ENCODE measurements at places on chromosomes 5 and 9.

GRCh38 chr5:40404613-40405012 is 275.1 kb upstream of the PTGER4 start:
- no peak for DNase-seq

- peak; percentile 41 for DNase-seq
Measured at GRCh38 chr5:129459777-129460671, at the start of gene ADAMTS19. Gene ADAMTS19 (plus strand): TSS chr5:129460298. CDS start chr5:129460392, 94 bp downstream.

GRCh38 chr5:127840198-127840524 is 137.0 kb downstream of the CCDC192 start:
- no peak for DNase-seq

- peak; percentile 42 for DNase-seq
Measured at GRCh38 chr5:126015235-126016181, 407.7 kb upstream of the GRAMD2B start.

DNA sequence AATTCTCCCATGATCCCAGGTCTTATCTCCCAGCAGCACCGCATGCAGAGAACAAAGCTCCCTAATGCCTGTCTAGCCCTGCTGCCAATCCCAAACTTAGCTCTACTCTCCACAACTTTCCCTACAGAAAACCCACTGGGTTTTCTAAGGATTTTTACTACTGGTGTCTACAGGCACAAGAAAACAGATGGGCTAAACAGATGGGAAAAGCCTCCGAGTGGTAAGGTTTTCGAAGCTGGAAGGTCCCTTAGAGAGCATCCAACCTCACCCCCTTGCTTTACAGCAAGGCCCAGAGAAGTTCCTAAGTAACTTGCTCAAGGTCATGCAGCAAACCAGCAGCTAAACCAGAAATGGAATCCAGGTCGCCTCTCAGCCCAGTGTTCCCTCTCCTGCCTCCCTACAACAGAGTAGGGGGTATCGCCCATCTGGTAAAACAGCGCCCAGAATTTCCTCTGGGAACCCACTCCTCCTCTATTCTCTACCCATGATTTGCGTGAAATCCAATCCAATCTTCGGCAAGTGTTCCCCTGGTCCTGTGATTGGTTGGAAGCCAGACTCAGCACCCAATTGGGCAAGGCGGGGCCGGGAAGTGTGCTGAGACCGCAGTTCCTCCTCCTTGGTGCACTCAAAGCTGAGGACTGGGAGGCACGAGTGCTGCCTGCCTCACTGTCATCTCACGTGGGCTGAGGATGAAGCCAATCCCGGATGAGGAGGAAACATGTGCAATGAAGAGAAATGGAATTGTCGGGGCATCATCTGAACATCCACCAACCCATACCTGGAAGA is 20.8 kb downstream of the CPLX2 start:
- no peak for DNase-seq

DNA sequence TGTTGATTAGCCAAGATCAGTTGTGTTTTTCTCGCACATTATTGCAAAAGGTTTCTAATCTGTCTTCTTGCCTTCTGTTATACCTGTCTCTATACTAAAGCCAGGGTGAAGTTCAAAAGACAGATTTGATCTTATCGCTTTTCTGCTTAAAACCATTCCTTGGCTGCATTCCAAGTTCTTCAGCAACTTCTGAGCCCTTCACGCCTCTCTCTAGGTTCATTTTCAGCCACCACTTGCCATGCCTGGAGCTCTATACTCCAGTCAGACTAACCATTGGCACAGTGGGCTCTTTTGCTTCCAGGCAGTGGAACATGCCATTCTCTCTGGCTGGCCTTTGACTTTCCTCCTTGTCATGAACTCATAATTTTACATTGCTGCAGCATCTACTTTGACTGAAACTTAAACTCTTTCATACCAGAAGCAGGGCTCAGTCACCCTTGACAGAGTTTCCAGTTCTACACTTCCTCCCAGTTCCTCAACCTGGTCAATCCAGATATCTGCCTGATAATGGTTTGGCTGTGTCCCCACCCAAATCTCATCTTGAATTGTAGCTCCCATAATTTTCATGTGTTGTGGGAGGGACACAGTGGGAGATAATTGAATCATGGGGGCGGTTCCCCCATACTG is 114.4 kb downstream of the SLC12A2 start:
- DNase-seq: no peak

DNA sequence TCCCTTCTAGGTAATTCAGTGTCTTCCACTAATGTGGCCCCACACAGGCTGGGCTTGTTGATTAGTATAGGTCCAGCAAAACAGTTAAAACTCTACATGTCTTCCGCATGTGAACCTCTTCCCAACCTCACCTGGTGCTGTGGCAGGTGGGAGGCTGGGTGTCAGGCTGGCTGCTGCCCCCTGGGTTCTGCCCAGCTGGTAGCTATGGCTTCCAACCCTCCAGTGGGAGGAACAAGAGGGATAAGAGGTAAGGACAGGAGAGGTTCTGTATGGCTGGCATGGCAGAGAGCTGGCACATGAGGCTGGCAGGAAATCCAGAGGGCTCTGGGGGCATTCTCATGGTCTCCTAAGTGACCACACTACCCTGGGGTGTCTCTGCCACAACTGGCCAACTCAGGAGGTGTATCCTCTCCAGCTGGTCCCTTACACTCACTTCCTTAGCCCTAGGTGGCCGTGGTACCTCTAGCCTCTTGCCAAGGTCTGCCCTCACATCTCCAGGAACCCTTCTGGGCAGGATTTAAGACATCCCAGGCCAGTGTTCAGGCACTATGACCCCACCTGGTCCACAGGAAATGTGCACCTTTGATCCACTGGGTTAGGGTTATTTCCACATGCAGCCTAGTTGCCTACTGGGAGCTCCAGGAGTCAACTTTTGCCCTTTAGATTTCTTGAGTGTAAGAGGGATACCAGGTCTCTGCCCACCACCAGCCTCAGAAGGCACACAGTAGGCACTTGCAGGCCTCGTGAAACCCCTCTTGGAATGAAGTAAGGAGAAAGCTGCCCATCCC is 41.7 kb downstream of the AHRR start:
- DNase-seq: no peak

DNA sequence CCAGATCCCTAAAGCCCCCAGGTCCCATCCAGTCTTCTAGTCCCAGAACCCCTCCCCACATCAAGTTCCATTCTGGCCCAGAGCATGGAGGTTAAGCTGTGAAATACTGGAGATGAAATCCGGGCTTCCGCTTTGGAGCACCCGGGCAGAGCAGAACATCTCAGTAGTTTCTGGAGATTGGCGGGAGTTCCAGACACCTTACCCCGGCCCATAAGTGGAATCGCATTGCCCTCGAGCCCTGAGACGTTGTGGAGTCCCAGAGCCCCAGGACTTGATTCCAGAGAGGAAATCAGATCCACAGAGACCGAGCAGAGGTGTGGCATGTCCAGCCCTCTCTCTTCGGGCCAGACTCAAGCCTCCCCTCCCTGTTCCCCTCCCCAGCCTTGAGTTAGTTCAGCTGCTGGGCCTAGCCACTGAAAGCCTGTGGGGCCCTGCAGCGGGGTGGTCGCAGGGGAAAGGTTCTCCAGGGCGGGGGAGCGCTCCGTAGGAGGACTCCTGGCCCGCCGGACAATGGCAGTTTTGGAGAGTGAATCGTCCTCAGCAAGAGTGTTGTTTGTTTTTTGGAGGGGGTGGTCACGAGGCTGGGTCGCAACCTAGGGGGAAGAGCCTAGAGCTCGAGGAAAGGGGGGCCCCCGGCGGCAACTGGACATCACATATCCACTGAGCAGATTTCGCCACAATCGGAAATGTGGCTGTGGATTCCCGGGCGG is 1.0 kb upstream of the PAX5 start:
- DNase-seq: no peak

DNA sequence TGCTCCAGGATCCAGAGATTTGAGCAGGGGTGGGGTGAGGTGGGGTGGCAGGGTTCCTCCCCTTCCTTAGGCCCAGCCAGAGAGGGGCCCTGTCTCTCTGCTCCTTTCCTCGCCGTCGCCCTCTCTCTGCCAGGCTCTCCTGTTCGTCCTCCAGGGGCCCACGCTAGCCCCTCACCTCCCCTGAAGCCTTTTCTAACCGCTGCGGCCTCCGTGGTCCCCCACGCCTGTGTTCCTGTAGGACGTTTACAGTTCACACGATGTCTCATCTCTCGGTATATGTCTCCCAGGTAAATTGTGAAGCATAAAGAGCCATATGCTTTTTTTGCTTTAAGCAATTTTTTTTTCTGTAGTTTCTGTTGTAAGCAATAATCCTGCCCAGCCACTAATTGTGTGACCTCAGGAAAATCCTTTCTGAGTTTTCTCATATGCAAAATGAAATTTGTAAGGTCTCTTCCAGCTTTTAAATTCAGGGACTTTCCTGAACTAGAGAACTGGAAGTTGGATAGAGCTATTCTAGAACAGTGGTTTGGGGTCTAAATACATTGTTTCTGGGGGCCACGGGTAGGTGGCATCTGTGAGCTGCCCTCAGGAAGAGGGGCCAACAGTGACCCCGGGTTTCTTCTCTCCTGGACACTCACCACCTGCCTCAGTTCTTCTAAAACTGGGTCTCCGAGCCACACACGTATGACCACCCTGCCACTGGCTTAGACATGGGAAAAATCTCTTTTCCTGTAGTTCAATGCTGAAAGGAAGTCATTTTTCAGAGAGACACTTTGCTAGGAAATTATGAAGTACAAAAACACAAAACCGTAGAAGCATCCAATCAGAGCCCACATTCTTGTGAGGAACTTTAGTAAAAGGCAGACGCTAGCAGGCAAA is 50.2 kb upstream of the ZNF366 start:
- no peak for DNase-seq

- no peak for DNase-seq
Measured at GRCh38 chr5:124546643-124547042, 199.8 kb downstream of the ZNF608 start.

DNA sequence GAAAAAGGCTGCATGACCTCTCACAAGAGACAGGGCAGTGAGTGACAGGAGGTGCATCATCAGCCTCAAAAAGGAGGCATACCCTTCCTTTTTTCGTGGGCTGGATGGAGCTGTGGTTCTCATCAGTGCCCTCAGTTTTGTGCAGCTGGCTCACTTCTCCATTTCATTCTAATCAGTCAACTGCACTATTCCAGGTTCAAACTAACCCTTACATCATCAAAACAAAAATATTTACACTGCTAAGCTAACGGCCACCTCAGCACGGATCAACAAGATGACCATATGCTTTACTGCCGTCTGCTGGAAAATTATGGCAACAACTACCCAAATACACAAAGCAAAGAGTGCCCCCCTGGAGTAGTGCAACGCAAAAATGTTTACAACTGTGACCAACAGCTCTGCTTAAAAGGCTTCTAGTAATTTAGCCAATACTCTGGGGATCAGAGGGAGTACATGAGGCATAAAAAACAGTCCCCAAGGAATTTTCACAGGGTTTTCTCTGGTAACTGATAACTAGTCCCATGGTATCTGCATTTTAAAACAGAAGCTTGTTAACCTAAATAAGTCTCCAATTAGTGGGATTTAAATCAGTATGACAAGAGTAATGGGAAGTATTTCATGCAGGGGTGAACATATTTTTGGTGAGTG is 10.8 kb downstream of the KCNV2 start:
- no peak for DNase-seq

DNA sequence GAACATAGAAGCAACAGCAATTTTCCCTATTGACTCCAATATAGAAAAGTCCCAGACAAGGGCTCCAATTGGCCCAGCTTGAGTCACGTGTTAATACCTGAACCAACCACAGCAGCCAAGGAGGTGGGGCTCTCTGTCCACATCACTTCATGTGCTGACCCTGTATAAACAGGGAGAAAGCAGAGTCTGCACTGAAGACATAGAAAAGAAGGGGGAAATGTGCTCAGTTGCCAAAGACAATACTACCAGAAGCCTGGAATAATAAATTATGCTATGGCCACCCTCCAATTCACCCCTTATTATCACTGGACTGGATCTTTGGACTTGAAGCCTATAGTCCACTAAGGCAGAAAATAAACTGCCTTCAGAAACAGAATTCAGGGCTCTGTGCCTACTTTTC is 275.4 kb downstream of the EPB41L4A start:
- DNase-seq: no peak

- no peak for DNase-seq
Measured at GRCh38 chr5:67033880-67034651, 162.5 kb downstream of the CD180 start.

DNA sequence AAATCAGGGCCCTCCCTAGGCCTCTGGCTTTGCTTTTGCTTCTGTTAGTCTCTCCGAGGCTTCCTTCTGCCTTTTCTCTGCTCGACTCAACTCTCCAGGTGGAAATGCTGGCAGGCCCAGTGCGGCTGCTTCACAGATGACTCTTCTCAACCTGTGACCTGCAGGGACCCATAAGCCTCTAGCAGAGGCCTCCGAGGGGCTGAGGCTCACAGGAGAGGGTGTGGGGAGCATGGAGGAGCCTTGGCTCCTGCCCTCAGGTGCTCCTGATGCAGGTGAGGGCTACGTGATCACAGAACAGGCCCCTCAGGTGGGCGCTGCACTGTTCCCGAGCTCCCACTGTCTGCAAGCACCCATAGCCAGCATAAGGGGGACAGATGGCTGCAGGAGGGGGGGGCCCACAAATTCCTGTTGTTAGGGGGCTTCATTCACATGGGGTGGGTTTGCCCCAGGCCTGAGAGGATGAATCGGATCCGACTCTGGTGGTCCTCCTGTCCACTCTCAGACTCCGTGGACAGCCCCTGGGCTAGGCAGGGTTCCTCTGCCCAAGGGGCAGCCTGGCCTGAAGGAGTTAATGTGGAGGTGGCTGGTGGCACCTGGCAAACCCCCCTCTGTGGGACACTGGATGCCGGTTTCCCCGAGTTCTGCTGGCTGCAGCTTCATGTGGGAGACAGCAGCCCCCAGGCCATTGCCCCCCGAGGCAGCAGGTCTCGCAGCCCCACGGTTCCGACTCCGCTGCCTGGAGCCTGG is 10.9 kb upstream of the FCN2 start:
- DNase-seq: no peak

DNA sequence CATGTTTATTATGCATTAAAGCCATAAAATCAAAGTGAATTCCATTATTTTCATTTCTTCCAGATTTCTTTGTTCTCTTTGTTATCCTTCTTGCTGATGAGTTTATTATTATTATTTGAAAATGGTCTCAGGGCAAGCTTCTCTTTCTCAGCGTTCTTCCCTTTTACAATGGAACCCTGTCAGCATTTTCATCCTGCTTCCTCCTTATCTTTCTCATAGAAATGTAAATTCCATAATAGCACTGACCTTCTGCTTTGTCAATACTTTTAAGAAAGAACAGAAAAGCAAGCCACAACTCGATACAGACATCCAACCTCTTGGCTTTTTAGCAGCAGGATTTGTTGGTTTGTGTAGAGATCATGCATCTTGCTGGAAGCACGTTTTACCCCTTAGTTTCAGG is 114.0 kb upstream of the BASP1 start:
- no peak for DNase-seq

DNA sequence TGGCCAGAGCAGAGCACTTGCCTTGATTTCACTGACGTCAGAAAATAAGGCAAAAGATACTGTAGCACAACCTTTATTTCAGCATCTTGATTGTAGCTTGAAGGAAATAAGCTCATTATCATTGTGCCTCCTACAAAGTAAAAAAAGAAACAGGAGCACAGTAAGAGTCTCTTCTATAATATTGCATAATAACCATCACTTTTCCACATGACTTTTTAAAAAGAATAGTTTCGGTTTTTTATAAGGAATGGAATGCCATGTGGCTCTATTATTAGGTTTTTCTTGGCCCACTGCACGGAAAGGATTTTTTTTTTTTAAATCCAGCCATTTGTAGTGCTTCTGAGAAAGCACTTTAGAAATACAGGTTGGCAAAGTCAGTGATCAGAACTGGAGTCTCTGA is 655.3 kb downstream of the LRRC70 start:
- DNase-seq: no peak

- no peak for DNase-seq
Measured at GRCh38 chr5:177349762-177350161, 1.7 kb downstream of the LMAN2 start.

GRCh38 chr9:125887172-125887571 is 140.0 kb downstream of the PBX3 start:
- DNase-seq: no peak

GRCh38 chr5:112004867-112005622 is 248.1 kb upstream of the NREP start:
- DNase-seq: no peak

Measured in hippocampal formation (tissue), 2 donors.